ENCODE measurements at places on chromosomes 13 and 19. TPM values are rescaled to one million over a fixed set of nuclear protein-coding genes. Genes with fewer than 3 reads are reported as not detected.
A peak's percentile ranks its signal among the peaks of the same experiment; 100 is the strongest.

- no peaks in the 10 kb centered on the region for H3K4me1 ChIP-seq
- H3K4me3 ChIP-seq = no peak overlapping the region
- H3K27ac ChIP-seq = no peak overlapping the region
- DNase-seq = no peak
Measured at GRCh38 chr19:10809651-10810285, 26.2 kb downstream of the TMED1 start.

GRCh38 chr13:25908366-25908765 lies 143.4 kb downstream of the SHISA2 start:
- no peak overlapping the region for H3K27ac ChIP-seq
- H3K4me1 ChIP-seq = no peaks in the 10 kb centered on the region
- no peaks in the 10 kb centered on the region for H3K36me3 ChIP-seq
- H3K4me3 ChIP-seq = no peak overlapping the region
- H3K27me3 ChIP-seq = no peaks in the 10 kb centered on the region

MIA gene
- 9.1 TPM for total RNA-seq

DNA sequence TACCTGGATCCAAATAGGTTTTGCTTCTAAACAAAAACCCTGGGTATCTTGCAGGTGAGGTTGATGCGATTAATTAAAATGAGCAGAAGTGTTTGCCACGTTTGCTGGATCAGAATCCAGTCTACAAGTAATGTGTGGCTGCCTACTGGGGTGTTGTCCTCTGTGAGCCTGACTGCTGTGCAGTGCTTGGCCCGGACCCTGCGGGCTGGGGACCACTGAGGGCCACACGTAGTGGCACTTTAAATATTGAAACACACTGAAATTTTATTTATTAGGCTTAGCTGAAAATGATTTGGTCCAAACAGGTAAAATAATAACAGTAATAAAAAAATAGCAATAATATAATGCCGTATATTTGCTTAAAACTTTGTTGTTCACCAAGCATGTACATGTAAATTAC lies 338.0 kb downstream of the MYO16 start:
- H3K36me3 ChIP-seq = no peaks in the 10 kb centered on the region
- no peaks in the 10 kb centered on the region for H3K4me1 ChIP-seq
- H3K27me3 ChIP-seq = no peaks in the 10 kb centered on the region
- no peak overlapping the region for H3K4me3 ChIP-seq
- DNase-seq = no peak

NCCRP1 gene
- not detected for total RNA-seq

ICAM5 gene
- total RNA-seq = not detected

GRCh38 chr13:74325106-74325505 lies 190.9 kb upstream of the KLF12 start:
- H3K4me1 ChIP-seq = no peaks in the 10 kb centered on the region
- no peaks in the 10 kb centered on the region for H3K36me3 ChIP-seq
- peak overlapping the region; percentile 49 for H3K27ac ChIP-seq
- DNase-seq = peak; percentile 72
- H3K4me3 ChIP-seq = no peak overlapping the region

BEST2 gene
- not detected for total RNA-seq

FGF22 gene
- total RNA-seq = 1.7 TPM

GRCh38 chr13:108657519-108657918 lies 28.1 kb downstream of the MYO16 start:
- no peak overlapping the region for H3K27ac ChIP-seq
- DNase-seq = no peak
- no peaks in the 10 kb centered on the region for H3K36me3 ChIP-seq
- H3K4me3 ChIP-seq = no peak overlapping the region

GRCh38 chr19:40797963-40798682 lies 868 bp upstream of the EGLN2 start:
- peak; percentile 88 for DNase-seq
- H3K27me3 ChIP-seq = no peaks in the 10 kb centered on the region
- H3K4me3 ChIP-seq = peak overlapping the region; percentile 25
- H3K4me1 ChIP-seq = peaks cover 42% of the 10 kb centered on the region

DNA sequence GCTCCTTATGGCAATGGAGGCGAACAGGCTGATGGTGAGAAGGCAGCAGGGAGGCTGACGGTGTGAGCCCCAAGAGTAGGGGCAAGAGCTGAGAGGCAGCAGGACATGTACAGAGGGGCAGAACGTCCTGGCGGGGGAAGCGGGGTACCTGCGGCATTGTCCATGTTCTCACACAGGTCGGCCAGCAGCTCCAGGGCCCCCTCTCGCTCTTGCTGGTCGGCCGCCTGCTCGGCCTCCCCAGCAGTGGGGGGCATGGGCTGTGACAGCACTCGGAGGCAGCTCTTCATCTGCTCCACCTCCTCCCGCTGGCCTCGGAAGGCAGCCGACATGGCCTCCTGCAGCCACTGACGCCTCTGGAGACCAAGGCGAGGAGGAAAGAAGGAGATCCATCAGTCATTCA lies 2.4 kb downstream of the HSPBP1 start:
- no peak for DNase-seq
- no peak overlapping the region for H3K27ac ChIP-seq
- H3K4me3 ChIP-seq = no peak overlapping the region
- H3K4me1 ChIP-seq = no peaks in the 10 kb centered on the region
- no peaks in the 10 kb centered on the region for H3K36me3 ChIP-seq

GRCh38 chr13:67069117-67069767 lies 160.9 kb downstream of the PCDH9 start:
- no peak for DNase-seq
- no peaks in the 10 kb centered on the region for H3K4me1 ChIP-seq
- no peak overlapping the region for H3K4me3 ChIP-seq
- H3K27ac ChIP-seq = no peak overlapping the region
- H3K27me3 ChIP-seq = no peaks in the 10 kb centered on the region

GRCh38 chr13:22357132-22357531 lies 686.3 kb downstream of the FGF9 start:
- H3K36me3 ChIP-seq = no peaks in the 10 kb centered on the region
- no peak overlapping the region for H3K27ac ChIP-seq

RASAL3 gene
- 1.5 TPM for total RNA-seq

- H3K27ac ChIP-seq = no peak overlapping the region
- H3K27me3 ChIP-seq = no peaks in the 10 kb centered on the region
- H3K4me1 ChIP-seq = peaks cover 7% of the 10 kb centered on the region
Measured at GRCh38 chr13:29519921-29520320, 75.6 kb downstream of the SLC7A1 start.

TEX29 gene
- 1.5 TPM for total RNA-seq

CPB2 gene
- not detected for total RNA-seq

DNA sequence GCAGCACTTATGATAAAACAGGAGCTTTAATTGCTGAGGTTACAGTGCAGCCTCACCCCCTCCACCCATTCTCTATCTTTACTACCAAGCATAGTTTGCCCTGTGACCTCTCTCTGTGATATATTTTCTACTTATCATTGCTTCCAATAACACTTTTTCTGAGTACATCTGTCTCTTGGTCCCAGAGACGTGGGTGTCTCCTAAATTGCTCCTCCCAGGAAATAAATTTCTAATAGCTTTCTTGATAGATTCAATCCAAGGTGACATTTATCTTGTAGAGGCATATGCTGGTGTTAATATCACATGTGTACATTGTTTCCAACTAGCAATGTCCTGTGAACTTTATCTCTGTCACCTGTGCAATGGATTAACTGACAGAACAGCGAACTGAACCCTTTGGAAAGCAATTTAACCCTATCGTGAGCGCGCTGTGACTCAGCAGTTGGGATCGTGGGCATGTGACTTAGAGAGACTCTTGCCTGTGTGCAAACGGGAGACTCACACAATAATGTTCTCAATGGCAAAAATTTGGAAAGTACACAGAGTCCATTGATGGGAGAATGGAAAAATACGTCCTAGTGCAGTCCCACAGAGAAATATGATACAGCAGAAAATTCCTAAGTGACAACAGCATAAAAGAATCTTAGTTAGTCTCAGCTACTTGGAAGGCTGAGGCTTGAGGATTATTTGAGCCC lies 7.0 kb upstream of the MAP2K2 start:
- no peaks in the 10 kb centered on the region for H3K4me1 ChIP-seq
- no peak overlapping the region for H3K4me3 ChIP-seq
- H3K27ac ChIP-seq = no peak overlapping the region

- peaks cover 11% of the 10 kb centered on the region for H3K4me1 ChIP-seq
- peak; percentile 69 for DNase-seq
- H3K27ac ChIP-seq = no peak overlapping the region
- no peaks in the 10 kb centered on the region for H3K27me3 ChIP-seq
- no peaks in the 10 kb centered on the region for H3K36me3 ChIP-seq
- H3K4me3 ChIP-seq = no peak overlapping the region
Measured at GRCh38 chr13:45781553-45782326, 69.8 kb downstream of the SIAH3 start.

- H3K36me3 ChIP-seq = peaks cover 11% of the 10 kb centered on the region
- H3K27me3 ChIP-seq = no peaks in the 10 kb centered on the region
- peak overlapping the region; percentile 77 for H3K4me3 ChIP-seq
Measured at GRCh38 chr19:57633832-57634131, 814 bp downstream of the ZNF211 start.

GRCh38 chr13:88217883-88218282 lies 546.7 kb downstream of the SLITRK5 start:
- H3K4me1 ChIP-seq = no peaks in the 10 kb centered on the region
- no peaks in the 10 kb centered on the region for H3K27me3 ChIP-seq
- H3K4me3 ChIP-seq = no peak overlapping the region

DENND1C gene
- not detected for total RNA-seq

TYROBP gene
- total RNA-seq = 123 TPM

DNA sequence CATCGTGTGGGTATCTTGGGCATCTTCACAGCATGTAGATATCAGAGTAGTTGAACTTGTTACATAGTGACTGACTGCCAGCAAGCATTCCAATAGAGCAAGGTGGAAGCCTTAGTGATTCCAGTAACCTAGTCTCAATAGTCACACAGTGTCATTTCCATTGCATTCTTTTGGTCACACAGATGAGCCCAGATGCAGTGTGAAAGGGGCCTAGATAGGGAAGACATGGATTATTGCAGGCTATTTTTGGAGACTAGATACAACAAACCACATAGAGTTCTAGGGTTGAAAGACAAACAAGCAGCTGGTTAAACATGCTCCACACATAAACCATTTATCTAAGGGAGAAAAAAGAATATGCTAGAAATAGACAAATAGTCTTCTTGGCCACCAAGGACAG lies 553.5 kb downstream of the DCT start:
- no peak overlapping the region for H3K4me3 ChIP-seq
- H3K27me3 ChIP-seq = no peaks in the 10 kb centered on the region
- H3K4me1 ChIP-seq = no peaks in the 10 kb centered on the region
- no peak overlapping the region for H3K27ac ChIP-seq

DNA sequence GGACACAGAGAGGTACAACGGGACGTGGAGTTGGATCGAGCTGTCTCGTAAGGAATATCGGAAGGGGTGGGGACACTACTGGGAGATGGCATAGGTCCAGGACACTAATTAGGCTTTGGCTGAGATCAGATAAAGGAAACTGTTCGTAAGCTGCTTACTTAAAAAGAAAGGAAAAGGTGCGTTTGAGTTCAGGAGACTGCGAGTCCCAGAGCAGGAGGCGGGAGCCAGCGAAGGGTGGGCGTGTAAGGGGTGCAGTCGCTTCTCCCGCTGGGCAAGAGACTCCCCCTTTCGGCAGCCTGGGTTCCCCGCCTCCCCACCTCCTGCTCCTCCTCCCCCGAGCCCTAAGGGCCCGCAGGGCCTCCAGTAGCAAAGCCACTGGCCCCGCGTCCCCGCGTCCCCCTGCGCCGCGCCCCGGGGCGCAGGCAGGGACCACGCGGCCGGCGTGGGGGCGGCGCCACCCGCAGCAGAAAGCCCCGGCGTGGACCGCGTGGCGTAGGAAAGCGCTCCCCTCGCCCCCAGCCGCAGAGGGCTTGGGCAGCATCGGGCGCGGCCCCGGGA lies 547 bp downstream of the ABCC4 start:
- peaks cover 45% of the 10 kb centered on the region for H3K4me1 ChIP-seq
- H3K27me3 ChIP-seq = no peaks in the 10 kb centered on the region
- H3K4me3 ChIP-seq = peak overlapping the region; percentile 96
- H3K36me3 ChIP-seq = no peaks in the 10 kb centered on the region
- H3K27ac ChIP-seq = peak overlapping the region; percentile 83

DNA sequence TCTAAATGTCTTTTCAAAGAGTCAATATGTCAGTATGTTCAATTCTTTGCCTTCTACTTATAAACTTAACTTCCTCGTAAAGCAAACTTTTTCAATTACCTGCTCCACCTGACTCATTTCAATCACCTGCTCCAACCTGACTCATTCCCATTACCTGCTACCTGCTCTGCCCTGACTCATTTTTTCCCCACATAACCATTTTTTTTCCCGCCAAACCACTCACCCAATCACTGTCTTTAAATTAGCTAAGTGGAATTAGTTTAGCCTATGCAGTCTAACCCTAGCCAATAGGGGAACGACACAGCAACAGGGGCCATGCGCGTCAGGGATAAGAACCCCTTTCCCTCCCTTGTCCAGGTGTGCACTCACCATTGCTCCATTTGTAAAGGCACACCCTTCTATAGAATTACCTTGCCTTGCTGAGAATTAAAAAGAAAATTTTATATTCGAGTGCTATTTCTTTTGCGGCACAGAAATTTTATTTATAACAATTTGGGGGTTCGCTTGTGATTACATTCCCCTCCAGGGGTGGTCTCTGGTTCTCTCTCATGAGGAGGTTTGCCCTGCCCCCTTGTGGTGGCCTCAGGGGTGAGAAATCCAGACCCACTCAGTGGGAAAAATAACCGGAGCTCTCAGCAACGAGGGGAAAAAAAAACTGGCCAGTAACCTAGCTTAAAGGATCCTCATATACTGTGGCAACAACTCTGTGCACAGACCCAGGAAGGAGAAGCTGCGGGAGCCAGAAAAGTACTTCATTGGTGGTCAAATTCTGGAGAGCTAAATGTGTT lies 193.1 kb downstream of the ZNF486 start:
- no peaks in the 10 kb centered on the region for H3K4me1 ChIP-seq
- H3K4me3 ChIP-seq = no peak overlapping the region
- H3K27me3 ChIP-seq = no peaks in the 10 kb centered on the region
- no peaks in the 10 kb centered on the region for H3K36me3 ChIP-seq

DNA sequence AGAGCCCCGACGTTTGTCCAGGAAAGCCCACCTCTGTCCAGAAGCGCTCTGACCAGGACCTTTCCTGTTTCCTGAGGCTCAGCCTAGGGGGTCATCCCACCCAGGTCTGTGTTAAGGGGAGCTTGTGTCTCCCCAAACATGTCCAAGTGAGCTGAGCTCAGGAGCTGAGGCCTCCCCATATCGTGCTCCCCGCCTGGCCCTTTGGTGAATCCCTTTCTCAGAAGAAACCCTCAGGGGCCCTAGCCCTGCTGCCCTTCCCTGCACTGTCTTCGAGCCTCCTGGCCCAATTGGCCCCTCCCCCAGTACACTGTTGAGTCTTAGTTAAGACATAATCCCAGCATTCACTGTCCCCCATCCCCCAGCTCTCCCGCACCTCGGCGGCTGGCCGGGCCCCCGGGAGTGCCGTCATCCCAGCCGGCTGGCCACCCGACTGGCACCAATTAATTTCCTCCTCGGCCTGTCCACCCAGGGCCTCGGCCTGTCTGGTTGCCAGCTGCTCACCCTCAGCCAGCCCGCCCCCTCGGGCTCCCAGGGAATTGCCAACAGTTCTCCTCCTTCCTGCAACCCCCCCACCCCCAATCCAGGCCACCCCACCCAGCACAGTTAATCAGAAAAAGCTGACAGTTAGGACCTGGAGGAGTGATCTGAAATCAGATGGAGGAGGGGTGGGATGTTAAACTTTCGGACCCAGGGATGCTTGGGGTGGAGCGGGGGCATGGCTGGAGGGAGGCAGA lies 13.6 kb downstream of the IER2 start:
- no peaks in the 10 kb centered on the region for H3K27me3 ChIP-seq
- peaks cover 34% of the 10 kb centered on the region for H3K4me1 ChIP-seq
- H3K27ac ChIP-seq = peak overlapping the region; percentile 91
- peak; percentile 90 for DNase-seq
- H3K4me3 ChIP-seq = peak overlapping the region; percentile 42
